Activated T-cell treated with anti-CD3 and anti-CD28 coated beads for 24 hours (primary cell): ENCODE measurements at places on chromosomes 16 and 17.

DNA sequence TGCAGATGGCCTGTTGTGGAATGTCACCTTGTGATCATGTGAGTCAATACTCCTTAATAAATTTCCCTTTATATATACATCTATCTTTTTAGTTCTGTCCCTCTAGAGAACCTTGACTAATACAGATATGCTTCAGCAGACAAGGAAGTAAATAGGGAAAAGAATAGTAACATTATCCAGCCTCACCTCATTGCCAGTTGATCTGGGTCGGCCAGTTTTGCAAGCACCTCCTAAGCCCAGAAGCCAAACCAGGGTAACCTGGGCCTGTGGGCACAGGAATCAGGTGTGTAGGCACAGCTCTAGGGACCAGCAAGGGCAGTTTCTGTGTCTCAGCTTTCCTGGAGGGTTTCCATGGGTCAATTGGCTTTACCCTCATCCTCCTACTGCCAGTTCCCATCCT is 11.9 kb upstream of the CCL17 start:
- DNase-seq: no peak

- no peak for DNase-seq
Measured at GRCh38 chr16:58409316-58409973, 17.2 kb downstream of the GINS3 start.

DNA sequence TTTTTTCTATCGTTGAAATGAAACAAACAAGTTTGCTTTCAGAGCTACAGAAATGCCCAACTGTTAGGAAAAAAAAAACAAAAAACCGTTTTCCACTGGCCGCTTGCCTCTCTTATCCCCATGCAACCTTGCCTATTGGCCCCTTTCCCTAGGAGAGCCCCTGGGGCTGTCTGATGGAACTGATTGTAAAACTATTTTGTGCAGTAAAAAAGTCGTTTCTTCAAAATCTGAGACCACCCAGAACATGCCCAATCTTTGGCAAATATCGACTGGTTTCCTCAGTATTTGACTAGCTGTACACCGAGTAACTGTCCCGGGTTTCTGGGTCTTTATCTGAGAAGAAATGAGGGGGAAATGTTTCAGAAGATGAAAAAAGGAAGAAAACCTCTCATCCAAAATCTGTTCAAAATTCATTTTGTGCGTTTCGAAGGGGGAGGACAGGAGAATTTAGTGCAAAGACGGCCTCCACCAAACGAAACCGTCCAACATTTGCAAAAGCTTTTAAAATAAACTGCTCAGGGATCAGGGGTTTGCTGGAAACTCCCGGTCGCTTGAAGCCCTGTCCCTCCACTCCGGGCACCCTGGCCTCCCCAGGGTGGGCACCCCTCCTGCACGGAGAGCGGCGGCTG is 1.1 kb upstream of the GNAO1 start:
- no peak for DNase-seq

- no peak for DNase-seq
Measured at GRCh38 chr17:10290041-10290440, 82.8 kb downstream of the MYH13 start.

DNA sequence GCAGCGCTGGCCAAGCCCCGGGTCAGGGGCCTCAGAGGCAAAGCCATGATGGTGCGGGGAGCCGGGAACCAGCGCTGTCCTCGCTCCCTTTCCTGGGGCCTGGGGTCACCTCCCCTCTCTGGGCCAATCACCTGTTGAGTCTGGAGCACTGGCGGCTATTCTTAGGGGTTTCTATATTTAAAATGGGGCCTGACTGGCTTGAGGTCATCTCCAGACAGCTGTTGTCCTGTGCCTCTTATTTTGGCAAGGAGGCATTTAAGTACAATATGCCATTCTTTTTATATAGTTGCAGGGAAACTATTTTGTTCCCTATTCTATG is at the start of gene COX6A2:
Gene COX6A2, minus strand, starts transcription at position 82 of the 319 bp plus-strand sequence. Its CDS starts 35 bp downstream, at position 47.
- DNase-seq: no peak

DNA sequence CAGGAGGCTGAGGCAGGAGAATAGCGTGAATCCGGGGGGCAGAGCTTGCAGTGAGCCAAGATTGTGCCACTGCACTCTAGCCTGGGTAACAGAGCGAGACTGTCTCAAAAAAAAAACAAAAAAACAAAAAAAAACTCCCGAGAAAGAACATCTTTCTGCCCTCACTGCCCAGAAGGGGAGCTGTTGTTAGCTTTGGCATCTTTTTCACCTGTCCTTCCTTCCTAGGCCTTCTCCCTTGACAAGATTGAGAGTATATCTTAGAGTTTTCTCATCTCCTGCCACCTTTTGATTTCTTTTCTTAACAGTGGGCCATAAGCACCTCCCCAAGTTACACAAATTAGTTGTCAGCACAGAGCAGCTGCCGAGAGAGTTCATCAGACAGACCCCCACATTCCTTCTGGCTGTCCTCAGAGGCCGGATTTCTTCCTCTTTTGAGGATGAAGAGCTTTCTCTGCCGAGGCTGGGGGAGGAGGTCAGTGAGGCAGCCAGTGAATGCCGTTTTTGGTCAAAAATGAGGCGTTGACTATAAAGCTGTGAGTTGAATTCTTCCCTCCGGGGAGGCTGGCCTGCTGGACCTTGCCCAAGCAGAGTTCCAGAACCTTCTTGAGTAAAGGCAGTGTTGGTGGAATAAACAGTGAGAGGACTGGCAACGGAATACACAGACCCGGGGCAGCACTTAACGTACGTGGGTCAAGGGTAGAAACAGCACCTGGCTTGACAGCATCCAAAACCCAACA is 127.0 kb downstream of the ABCC6 start:
- DNase-seq: no peak

DNA sequence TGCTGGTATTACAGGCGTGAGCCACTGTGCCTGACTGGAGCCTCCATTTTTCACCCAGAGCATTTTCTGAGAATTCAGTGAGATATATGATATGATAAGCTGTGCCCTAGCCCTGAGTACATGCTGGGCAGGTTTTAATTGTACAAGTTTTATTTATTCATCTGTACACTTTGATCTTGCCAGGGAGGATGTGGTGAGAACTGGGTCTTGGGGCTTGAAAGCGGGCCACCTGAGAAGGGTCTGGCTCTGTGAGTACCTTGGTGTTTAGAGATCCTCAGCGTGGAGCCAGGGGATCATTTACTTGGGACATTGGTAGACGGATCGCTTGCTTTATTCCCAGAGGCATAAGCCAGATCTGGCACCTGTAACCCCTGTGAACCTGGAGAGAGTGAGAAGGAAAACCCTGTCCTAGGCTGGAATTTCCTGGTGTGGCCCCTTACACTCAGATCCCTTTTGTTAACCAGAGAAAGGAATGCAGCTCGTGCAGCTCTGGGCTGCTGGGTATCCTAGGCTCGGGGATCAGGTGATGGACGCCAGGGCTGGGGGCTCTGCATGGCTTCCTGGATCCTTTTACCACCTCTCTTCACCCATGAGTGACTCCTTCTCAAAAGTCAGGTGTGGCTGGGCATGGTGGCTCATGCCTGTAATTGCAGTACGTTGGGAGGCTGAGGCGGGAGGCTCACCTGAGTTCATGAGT is 91.9 kb downstream of the ABCC1 start:
- DNase-seq: no peak

- no peak for DNase-seq
Measured at GRCh38 chr16:56409195-56409594, 16.1 kb downstream of the AMFR start.

GRCh38 chr16:14486520-14487303 is 143.3 kb downstream of the PARN start:
- DNase-seq: no peak

DNA sequence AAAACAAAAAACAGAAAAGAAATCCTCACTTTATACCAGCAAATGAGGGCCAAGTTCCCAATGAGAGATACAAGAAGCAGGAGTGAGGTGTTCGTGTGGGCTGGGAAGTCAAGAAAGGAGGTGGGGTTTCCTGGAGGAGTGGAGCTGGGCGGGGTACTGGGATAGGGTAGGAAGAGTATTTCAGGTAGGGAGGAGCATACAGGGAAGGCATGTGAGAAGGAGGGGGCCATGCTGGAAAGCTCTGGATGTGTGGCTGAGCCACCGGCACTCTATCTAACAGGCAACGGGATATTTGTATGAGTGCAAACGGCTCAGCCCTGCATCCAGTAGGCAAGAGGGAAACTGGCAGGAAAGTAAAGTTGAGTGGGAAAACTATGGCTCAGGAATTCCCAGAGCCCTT is 4.2 kb downstream of the OR3A2 start:
- no peak for DNase-seq

DNA sequence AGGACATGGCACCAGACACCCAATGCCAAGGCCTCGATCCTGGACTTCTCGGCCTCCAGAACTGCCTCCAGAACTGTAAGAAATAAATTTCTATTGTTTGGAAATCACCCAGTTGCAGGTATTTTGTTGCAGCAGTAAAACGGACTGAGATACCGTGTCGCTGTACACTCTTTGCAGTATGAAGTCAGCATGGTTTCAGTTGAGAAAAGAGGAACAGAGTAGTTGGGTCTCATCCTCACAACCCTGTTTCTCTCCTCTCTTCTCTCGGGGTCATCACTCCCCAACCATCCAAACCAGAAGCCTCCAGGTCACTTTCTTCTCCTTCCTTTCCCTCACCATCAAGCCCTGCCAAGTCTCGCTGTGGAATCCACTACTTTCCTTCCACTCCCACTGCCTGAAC is 77.8 kb downstream of the ADCY9 start:
- DNase-seq: no peak

DNA sequence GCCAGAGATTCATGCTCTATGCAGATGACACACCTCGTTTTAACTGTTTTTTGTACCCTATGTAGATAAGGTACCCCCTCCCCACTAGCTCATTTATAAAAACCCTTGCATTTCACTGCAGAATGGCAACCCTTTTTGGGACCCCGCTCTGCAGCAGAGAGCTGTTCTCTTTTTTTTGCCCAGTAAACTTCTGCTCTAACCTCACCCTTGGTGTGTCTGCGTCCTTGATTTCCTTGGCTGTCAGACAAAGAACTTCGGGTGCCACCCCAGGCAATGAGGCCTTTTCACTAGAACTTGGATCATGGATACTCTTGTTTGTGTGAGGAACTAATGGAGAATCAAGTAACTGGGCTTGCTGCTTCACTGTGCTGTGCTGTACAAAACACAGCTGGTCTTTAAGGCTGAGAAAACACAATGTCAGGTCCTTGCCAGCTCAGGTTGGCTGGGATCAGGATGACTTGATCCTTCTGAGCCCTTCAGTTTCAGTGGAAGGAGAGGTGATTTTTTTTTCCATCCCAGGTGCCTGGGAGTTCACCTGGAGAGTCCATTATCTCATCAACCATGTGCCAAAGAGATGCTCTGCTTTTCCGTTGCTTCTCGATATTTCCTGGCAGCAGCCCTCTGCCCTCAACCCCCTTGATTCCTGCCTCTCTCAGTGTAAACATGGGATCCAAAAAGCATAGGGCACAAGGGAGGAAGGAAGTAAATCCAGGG is 133.2 kb upstream of the FAM20A start:
- no peak for DNase-seq

DNA sequence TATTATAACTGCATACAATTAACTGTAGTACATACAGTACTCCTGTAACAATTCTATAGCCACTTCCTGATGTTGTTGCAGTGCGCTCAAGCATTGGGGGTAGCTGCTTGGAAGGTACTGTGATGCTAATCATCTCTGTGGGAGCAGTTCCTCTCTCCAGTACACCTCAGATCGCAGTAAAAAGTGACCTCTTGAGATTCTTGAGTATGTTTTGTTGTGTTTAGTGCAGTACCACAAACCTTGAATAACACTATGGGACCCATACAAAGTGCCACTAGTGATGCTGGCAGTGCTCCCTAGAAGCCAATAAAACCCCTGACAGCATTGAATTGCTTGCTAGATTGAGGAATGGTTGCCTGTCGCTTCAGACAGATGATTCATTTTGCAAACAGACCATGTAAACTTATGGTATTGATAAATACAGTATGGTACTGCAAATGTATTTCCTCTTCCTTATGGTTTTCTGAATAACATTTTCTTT is 193.0 kb downstream of the SPECC1 start:
- DNase-seq: no peak

- no peak for DNase-seq
Measured at GRCh38 chr16:54750249-54750648, 180.4 kb upstream of the IRX5 start.

- no peak for DNase-seq
Measured at GRCh38 chr17:73447319-73447718, 135.5 kb upstream of the CDC42EP4 start.

DNA sequence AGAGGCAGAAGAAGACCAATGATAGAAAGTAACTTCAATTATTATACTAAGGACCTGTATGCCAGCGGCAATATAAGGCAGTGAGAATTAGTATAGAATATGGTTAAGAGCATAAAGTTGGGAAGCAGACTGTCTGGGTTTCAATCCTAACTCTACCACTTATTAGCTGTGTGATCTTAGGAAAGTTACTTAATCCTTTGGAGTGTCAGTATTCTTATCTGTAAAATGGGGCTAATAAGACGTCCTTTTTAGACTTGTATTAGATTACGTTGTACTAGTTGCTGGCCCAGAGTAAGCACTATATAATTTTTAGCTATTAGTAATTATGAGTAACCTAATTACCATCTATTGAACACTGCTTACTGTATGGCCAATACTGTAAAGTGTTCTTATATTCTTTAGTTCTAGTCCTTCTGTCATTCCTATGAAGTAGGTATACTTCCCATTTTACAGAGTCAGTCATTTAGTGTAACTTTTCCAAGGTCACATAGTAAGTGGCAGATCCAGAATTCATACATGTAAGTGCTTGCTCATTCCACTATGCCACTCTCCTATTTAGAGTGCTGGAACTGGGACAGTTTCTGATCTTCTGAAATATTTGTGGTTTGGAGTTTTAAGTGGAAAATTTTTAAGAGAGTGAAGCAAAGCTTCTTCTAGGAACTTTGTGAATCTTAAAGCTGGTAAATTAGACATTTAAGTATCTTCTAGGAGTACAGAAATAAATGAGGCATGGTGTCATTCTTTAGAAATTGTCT is 22.5 kb downstream of the HEATR9 start:
- no peak for DNase-seq

DNA sequence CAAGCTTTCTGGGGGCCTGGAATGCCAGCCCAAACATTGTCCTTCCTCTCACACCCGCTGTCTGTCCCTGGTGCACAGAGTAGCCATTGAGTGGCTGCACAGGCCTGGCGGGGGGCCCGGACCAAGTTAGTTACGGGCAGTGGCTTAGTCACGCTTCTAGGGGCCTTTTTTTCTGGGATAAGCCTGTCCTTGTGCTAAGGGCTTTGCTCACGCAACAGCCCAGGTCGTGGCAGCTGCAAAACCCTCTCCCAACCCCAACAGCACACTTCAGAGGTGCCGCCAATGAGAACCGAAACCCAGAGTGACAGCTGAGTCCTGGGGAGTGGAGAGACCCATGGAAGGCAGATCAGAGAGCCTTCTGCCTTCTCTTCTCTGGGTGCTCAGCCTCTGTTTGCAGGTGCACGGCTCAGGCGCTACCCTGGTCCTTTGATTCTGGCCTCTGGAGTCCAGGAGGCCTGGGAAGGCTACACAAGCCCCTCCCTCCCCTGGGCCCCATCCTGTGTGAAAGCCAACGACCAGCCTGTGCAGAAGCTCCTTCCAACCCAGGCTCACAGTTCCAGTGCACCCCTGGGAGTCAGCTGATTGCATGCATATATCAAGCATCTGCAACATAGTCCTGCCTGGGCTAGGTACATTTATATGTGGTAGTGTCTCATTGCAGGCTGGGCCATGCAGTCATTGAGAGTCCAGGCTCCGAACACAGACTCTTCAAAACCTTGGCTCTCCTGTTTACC is 9.1 kb downstream of the WSCD1 start:
- no peak for DNase-seq

GRCh38 chr17:73973586-73974409 is 229.7 kb upstream of the RPL38 start:
- no peak for DNase-seq
